ENCODE measurements at places on chromosomes 2 and 18. TPM values are rescaled to one million over a fixed set of nuclear protein-coding genes. Genes with fewer than 3 reads are reported as not detected.

- DNase-seq, result no peak
Observed at GRCh38 chr2:173278794-173279526, 75.7 kb upstream of the CDCA7 start.

- DNase-seq, result no peak
Observed at GRCh38 chr2:60963190-60963589, 54.3 kb upstream of the PEX13 start.

DNA sequence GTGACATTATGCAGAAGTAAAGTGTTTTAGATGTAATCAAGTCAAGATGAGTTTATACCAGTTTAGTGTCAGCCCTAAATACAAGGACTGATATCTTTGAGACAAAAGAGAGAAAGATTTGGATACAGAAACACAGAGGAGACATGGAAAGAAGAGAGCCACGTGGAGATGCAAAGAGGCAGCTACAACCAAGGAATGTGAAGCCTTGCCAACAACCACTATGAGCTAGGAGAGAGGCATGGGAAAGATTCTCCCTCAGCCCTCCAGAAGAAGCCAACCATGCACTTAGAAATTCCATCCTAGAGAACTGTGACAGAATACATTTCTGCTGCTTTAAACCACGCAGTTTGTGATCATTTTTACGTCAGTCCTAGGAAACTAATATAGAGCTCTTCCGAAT is 217.2 kb downstream of the DOK6 start:
- no peak for DNase-seq

- peak; percentile 58 for DNase-seq
Observed at GRCh38 chr2:99512181-99512591, 22.4 kb upstream of the REV1 start.

DNA sequence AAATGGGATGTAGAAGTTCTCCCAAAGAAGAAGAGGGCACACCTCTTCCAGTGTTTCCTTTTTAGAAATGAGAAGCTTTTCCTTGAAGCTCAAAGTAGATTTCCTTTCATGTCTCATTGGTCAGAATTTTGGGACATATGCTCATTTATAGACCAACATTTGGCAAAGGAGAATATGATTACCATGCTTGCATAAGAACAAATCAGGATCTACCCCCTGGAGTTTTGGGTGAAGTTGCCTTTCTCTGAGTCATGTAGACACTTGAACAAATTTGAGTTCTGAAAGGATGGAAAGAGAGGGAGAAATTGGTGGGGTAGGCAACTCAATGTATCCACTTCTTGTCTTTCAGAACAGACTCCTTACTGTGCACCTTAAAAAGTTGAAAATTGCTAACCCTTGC is 409.0 kb downstream of the SLC4A3 start:
- DNase-seq, result no peak

GRCh38 chr2:43344868-43345373 is 118.5 kb upstream of the ZFP36L2 start:
- DNase-seq, result no peak

DNA sequence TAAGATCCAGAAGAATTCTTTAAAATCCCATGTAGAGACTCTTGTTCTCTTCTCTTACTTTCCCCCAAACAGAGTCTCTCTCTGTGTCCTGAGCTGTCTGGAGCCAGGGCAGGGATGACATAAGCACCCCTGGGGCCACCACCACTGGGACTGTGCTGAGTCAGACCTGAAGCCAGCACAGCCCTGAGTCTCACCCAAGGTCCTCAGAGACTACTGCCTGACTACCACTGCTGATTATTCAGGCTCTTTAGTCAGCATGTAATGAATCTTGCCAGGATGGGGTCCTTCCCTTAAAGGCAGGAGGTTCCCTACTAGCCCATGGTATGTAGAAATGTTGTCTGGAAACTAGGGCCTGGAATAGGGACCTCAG is 34.9 kb upstream of the DYNC1I2 start:
- DNase-seq, result peak; percentile 23

- no peak for DNase-seq
Observed at GRCh38 chr2:120342446-120342845, 3.5 kb upstream of the INHBB start.

GRCh38 chr2:170509452-170510193 is 205.5 kb upstream of the SP5 start:
- peak; percentile 70 for DNase-seq

DNA sequence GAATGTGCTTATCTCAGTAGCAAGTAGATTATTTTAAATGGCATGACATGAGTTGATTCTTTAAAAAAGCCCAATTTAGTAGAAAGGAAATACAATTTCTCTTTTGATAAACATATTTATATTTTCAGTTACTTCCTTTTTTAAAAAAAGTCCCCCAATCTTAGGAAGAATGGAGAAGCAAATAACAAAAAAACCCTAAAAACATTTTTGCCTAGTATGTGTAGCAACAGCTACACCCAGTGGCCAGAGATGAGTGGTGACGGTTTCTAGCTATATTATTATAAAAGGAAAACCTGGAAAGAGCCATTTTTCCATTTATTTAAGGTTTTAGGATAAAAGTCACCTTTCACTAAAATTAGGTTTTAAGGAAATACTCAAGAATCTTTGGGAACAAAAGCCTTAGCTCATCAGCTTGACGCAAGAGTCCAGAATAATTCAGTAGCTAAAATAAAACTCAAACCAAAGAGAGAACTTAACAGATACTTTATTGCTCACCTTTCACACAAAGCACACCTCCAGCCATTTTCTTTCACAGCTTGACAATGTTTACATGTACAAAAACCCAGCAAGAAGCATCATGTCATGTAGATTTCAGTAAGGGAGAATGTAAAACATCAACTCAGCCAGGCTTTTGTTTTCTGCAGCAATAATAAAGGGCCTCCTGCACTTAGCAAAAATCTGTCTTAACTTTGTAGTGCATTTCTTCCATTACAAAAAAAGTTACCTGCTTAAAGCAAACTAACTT is 15.7 kb downstream of the FAM98A start:
- DNase-seq, result peak; percentile 77

GRCh38 chr2:169964740-169965139 is 137.5 kb downstream of the UBR3 start:
- DNase-seq, result no peak

The REG3A gene
- polyA plus RNA-seq, result not detected

The BMP10 gene
- not detected for polyA plus RNA-seq

Measured in muscle of back (tissue), 13 donors.